Calu3 (cell line): ENCODE measurements at places on chromosomes 11 and 22. TPM values are rescaled to one million over a fixed set of nuclear protein-coding genes. Genes with fewer than 3 reads are reported as not detected.

- DNase-seq, result no peak
- no peak overlapping the region for H3K27ac ChIP-seq
- H3K4me3 ChIP-seq, result no peak overlapping the region
- peaks cover 44% of the 10 kb centered on the region for H3K27me3 ChIP-seq
- H3K36me3 ChIP-seq, result no peaks in the 10 kb centered on the region
- peaks cover 8% of the 10 kb centered on the region for H3K4me1 ChIP-seq
These were observed 15.5 kb upstream of the DEPDC7 start for GRCh38 chr11:33000181-33000580.

DNA sequence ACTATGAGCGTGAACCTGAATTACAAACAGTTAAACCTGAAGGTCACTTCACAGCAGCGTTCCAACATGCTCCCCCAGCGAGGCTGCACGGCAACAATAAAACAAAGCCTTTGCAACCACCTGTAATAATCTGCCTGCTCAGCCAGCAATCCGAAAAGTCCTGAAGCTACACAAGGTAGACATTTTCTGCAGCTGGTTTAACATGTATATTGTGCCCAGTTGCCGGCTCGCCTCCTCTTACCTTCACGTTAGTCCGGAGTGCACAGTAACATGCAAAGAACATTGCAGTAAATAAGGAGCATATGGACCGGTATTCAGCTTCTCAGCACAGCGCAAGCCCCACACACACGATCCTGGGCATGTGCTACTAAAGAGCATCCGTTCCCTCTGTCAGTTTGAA lies 704.3 kb downstream of the DLG2 start:
- H3K36me3 ChIP-seq, result no peaks in the 10 kb centered on the region
- no peak for DNase-seq
- H3K4me3 ChIP-seq, result no peak overlapping the region
- no peaks in the 10 kb centered on the region for H3K27me3 ChIP-seq
- no peak overlapping the region for H3K27ac ChIP-seq

The TH gene
- total RNA-seq, result not detected in 2 replicates

DNA sequence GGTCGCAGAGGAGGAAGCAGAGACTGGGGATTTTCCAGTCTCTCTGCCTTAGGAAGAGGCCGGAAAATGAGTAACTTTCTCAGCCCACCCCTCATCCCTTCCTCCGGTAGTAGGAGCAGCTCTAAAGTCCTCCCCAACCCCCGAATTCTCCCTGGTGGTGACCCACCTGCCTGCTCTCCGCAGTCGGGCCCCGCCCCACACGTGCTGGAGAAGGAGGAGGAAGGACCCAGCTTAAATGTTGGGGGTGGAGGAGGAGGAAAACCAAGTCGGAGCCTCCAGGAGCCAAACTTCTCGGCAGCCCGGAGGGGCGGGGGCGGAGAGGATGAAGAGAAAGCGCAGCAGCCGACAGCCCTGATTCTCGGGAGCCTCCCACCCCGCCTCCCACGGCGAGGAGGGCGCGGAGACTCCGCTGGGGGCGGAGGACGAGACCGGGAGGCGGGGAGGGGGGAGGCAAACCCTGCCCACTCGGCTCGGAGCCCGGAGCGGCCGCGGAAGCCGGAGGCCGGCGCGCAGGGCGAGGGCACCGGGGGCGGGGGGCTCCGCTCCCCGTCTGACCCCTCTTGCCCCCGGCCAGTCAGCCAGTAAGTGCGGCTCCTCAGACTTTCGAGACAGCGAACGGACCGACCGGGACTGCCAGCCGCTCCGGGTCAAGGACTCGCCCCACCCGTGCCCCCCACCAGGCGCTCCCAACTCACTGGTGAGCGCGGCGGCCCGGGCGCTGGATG lies at the start of gene TPBGL:
Gene TPBGL, plus strand, starts transcription at position 464 of the 725 bp plus-strand sequence. CDS start 276 bp downstream, outside the sequence.
- peaks cover 90% of the 10 kb centered on the region for H3K27me3 ChIP-seq
- H3K27ac ChIP-seq, result no peak within 1 kb of the TSS
- peaks cover 9% of the 10 kb centered on the region for H3K36me3 ChIP-seq
- peak within 1 kb of the TSS; percentile 66 for H3K4me3 ChIP-seq
